AG04449 (cell line): ENCODE measurements at places on chromosomes 2 and 18.

DNA sequence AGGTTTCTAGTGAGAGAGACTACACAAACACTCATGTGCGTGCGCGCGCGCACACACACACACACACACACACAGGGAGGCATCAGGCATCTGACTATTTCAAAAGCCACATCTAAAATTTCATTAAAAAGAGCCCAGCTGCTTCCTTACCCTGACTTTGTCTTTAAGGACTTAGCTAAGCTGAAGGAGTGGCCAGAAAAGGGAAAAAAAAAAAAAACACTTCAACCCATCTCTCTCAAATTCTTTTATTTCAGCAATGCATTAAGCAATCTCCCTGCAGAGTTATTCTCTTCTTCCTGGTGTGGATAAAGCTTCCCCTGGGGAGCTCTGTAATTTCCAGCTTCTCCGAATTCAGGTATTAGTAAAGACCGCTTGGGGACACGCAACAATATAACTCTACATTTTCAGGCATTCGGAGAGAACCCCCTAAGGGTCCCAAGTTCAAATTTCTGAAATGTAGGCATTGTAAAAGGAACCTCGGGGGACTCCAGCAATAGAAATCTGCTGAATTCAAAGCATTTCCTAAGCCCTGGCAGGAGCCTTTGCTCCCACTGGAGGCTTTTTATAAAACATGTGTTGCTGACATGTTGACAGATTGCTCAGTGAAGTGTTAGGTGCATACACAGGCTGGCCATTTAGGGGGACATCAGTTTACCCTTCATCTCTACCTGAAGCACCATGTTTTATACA is 67.0 kb downstream of the ZNF521 start:
- no peak for DNase-seq

DNA sequence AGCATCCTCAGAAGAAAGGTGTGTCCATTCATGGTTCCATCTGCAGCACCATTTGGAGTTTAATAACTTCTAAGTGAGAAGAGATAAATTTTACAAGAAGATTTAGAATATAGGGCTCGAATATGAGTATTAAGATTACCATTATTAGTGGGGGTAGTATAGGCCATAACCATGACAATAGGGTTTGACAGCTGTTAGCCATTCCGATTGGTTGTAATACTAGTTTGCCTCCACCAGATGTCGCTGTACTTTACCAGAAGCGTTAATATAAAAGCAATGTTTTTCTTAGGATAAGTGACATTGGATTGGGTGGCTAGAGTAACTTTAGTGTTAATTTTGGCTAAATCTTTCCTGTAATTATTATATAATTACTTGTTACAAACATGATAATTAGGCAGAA is 107.5 kb upstream of the SRD5A2 start:
- DNase-seq, result no peak

GRCh38 chr2:236527159-236527630 is 42.4 kb upstream of the ACKR3 start:
- no peak for DNase-seq

- no peak for DNase-seq
Observed at GRCh38 chr18:77990131-77990530, 740.5 kb downstream of the GALR1 start.

- no peak for DNase-seq
Observed at GRCh38 chr2:240946046-240946445, 39.9 kb downstream of the CROCC2 start.

DNA sequence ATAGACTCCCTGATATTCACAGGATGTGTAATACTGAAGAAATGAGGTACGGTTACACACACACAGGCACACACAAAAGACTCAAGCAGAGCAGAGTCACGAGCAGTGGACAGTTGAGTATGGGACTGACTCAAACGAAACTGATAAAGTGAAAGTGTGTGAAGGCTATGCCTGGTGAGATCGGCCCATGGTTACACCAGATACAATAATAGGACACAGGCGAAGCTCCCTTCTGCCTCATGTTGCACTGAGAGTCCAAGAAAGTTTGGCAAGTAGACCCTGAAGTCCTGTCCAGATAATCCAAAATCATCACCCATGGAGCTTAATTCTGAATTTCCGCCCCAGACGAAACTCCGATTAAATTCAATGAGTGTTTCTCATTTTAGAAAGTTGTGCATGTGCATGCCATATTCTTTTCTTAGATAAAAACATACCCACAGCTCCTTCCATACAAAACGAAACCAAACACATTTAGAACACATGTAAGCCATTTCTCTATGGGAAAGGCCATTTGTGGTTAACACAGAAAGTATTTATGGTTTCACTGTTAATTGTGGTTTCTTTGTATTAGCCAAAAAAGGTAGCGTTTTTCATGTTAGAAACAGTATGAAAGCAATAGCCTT is 567.6 kb downstream of the PLCL1 start:
- DNase-seq, result peak; percentile 26

DNA sequence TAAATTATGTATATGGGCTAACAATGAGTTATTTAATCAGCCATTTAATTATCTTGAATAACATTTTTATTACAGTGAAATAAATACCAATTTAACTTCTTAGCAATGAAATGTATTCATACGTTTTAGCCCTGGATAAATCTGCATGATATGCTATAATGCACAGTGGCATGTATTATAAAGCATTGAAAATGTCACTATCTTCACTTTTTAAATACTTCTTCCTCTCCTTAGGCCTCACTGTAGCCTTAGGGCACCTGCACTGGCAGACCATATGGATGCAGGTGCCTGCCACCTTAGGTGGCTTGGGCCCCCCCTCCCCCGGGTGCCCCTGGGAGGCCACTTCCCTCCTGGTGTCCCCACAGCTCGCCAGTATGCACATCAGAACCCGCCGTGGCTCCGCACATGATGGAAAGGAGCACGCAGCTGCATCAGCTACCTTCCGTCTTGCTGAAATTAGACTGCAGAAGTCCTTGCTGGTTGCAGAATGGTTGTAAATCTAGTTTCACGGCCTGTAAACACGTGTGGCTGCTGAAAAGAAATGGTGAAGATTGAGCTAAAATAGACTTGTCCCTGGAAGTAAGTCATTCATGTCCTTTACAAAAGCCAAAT is 56.7 kb downstream of the ADI1 start:
- no peak for DNase-seq

- DNase-seq, result no peak
Observed at GRCh38 chr2:105853354-105854088, 108.8 kb downstream of the NCK2 start.

DNA sequence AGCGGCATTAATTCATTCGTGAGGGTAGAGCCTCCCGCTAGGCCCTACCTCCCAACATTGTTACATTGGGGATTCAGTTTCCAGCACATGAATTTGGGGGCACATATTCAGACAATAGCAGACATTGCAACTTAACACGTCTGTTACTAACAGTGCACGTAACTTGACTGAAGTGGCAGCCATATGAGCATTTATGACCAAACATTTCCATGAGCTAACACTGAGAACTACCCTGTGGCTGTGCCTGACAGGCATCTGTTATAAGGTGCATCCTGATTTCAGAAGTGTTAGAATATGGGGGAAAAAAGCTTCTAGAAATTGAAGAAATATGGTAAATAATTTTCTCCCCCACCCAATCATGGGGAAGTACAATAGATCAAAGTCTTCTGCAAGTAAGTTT is 24.5 kb downstream of the MALT1 start:
- DNase-seq, result no peak

- DNase-seq, result no peak
Observed at GRCh38 chr18:24560511-24560981, 100.1 kb downstream of the HRH4 start.

DNA sequence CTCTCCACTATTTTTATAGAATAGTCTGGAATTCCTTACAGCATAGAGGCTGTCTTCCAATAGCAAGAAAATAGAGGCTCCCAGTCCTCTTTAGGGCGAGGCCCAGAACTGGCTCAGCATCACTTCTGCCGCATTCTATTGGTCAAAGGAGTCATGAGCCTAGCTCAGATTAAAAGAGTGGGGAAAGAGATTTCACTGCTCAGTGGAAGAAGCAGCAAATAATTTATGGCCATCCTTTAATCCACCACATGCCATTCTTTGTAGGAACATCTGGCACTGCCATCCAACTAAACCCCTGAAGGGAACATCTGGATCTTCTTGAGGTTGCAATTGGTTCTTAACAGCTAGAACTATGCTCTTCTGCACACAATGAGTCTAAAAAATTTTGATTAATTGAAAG is 43.4 kb upstream of the NEUROD1 start:
- DNase-seq, result no peak

DNA sequence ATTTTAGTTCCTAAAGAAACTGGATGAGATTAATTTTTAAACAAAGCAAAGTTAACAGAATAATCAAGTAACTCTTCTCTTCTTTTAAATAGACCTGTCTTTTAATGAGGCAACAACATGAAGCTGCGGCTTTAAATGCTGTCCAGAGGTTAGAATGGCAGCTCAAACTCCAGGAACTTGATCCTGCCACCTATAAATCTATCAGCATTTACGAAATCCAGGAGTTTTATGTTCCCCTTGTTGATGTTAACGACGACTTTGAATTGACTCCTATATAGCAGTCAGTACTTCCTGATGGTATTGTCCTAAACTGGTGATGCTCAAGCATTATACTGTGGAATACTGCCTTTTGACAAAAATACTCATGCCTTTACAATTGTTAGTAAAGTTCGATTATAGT is 53.7 kb upstream of the TWSG1 start:
- no peak for DNase-seq

GRCh38 chr2:46829231-46829995 is 86.2 kb downstream of the MCFD2 start:
- no peak for DNase-seq

DNA sequence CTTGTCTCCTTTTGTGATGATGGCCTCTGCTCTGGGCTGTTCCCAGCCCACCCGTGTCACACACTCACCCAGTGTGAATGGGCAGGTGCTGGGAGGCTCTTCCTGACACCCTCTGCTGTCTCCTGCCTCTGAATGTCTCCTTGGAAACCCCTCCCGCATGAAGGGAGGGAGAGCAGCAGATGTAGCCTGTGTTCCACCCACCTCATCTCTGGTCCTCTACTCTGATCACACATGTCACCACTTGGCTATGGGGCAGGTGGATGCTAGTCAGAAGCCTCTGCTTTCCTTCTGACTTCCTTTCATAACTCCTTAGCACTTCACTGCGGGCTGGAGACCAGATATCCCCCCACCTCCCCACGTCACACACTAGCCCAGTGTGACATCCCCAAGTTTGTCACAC is 23.9 kb downstream of the EFR3B start:
- no peak for DNase-seq

DNA sequence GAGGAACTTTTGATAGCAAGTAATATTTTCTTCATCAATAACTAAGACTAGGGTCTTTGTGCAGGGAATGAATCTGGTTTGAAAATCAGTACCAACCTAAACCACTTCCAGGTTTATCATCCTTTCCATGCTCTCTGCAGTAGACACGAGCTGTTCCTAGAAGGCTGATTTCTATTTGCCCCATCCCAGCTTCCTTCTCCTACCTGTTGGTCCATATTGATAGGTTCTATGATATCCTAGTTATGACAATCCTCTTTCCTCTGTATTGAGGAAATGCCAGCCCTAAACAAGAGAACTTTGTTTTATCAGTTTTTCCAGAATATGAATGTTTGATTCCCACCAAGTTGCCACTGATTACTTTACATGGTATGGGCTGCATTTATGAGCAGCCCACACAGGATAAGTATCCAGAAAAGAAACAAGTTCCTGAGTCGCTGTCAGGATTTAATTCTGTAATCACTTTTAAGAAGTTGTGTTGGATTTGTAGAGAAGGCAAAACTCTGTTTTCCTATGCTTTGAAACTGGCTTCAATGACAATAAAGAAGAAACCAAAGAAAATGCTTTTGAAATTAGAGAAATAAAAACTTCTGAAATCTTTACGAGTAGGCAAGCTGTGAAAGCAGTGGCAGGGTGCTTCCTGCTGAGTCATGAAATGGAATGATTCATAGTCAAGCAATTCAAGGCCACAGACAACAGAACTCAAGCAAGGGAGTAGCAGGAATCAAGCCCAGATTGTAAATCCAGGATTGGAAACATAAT is 37.3 kb upstream of the TANK start:
- peak; percentile 70 for DNase-seq

DNA sequence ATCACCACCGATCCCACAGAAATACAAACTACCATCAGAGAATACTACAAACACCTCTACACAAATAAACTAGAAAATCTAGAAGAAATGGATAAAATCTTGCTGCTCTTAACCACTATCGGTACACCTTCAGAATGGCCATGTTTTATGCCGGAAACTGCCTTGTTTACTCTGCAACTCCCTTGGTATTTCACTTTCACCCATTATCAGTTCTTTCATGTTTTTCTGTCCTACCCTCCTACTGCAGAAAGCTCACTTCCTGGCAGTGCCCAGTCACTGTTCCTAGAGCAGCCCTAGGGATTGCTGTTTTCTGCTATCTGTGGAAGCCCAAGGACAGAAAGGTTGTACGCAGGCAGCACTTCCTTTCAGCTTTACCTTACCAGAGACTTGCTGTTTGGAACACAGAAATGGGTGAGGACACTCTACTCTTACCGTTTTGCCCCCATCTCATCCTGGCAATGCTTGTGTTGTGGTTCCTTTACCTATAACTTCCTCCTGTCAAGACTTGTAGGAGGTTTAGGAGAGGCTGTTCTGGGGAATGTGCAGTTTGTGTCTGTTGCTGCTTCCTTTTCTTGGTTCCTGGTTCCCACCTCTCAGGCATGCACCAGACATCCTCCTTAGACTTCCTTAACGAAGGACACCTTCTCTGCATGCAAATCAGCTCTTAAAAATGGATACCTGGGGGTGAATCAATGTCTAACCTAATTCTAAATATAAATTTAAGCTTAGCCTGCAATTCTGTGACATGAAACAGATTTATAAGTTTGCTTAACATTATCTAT is 394.4 kb downstream of the SPAG16 start:
- no peak for DNase-seq

DNA sequence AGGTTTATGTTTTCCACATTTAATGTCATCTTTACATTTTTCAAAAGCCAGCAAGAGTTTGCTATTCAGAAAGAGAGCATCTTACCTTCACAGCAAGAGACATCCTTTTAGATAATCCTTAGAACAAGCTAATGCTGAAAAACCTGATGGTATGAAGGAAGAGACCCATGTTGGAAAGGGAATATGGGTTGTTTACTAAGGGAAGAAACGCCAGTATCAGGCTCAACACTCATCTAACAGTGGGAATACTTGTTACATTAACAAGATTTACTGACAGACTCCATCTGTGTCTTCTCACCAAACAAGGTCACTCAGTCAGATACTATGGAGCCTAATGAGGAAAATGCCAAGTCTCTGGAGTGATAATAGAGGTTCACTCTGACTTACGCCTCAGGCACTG is 1474.1 kb upstream of the SLC39A10 start:
- DNase-seq, result no peak

- DNase-seq, result no peak
Observed at GRCh38 chr18:43888598-43888997, 611.3 kb upstream of the SYT4 start.

DNA sequence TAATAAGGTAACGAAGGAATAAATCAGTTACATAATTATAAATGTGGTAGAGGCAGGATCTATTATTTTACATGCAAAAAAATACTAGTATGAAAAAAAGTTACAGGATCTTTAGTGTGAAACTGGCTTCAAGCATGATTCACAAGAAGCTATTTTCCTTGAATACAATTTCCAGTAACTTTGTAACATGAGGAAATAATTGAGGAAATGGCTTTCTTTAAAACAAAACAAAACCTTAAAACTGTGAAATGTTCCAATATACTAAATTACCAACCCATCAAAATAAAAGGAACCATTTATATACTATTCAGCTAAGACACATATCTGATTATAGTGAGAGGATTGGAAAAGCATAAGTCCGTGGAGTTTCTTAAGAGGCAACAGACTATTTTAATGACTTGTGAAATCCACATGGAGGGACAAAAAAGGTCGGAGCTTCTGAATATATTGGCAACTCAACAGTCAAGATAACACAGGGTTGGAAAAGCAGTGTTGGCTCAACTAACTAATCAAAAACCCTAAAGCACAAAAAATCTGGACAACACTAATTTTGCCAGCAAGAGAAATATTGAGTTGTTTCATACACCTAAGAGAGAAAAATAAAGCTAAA is 10.6 kb downstream of the IRS1 start:
- DNase-seq, result no peak
